ENCODE measurements at places on chromosomes 3 and 15. TPM values are rescaled to one million over a fixed set of nuclear protein-coding genes. Genes with fewer than 3 reads are reported as not detected.

Gene FGD5
- 23.2 TPM for total RNA-seq

GRCh38 chr15:71055461-71055860 lies 59.8 kb upstream of the THSD4 start:
- no peak for DNase-seq

Gene SLC12A8
- 6.1 TPM for total RNA-seq

DNA sequence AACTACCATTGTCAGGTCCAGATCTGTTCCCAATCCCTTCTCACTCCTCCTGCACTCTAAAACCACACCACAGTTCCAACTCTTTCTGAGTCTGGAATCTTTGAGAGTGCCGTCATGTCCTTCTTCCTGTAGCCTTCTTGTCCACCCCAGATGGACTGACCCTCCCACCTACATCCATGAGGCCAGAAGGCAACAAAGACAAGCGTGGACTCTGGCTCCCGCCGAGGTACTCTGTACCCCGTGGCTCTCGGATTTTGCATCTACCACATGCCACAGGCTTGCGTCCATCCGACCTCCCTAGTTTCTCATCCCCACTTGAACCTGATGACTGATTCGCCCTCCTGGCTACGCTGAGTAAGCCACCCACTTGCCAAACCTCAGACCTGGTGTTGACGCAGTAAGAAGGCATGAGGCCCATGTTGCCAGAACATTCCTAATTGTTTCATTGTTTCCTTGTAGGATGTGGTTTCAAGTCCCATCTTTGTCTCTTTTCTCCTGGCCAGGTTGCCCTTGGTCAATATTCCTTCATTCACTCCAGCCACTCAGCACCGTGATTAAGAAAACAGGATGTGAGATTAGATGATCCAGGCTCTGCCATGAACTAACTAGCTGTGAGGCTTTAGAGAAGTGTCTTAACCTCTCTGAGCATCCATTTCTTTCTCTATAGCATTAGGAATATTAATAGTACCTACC lies 1.1 kb upstream of the ZBTB38 start:
- DNase-seq, result no peak

Gene SPINK8
- total RNA-seq, result 12.0 TPM

Gene PLS1
- total RNA-seq, result 70.5 TPM

Gene TERC
- 1.4 TPM for total RNA-seq

GRCh38 chr3:116757315-116757714 lies 47.7 kb downstream of the TUSC7 start:
- no peak for DNase-seq

GRCh38 chr3:162769564-162769963 lies 1273.0 kb downstream of the OTOL1 start:
- DNase-seq, result no peak

DNA sequence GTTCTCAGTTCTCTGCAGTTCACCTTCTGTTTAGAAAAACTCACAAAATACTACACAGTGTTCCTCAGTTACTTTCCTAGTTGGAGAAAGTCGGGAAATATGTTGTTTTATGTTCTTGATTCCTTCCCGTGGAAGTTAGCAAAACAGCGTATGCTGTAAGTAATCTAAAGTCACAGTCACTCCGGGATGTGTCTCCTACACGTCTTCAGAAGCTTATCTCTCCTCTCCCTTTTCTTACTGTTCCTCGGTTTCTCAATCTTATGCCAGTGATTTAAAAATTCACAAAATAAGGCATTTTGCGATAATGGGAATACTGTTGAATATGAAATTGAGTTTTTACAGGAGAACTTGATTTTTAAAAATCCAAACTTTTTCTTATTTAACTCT lies 1.7 kb downstream of the HEG1 start:
- no peak for DNase-seq

Gene RPLP1
- 1,915 TPM for total RNA-seq

- DNase-seq, result no peak
Measured at GRCh38 chr15:70087708-70088352, 9.9 kb downstream of the TLE3 start.

Gene DPPA4
- total RNA-seq, result 0.55 TPM

DNA sequence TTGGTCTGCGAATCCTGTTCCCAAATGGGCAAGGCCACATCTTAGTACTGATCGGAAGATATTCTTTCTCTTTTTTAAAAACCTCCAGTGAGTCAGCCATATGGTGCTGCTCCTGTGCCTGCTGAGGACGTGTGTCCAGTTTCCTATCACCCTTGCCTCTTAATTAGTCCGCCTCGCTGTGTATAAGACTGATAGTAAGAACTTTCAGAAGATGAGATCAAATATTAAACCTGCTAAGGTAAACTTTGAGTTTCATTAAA lies 612 bp downstream of the UBA5 start:
- DNase-seq, result no peak
